ENCODE measurements at places on chromosomes 3 and 15.

DNA sequence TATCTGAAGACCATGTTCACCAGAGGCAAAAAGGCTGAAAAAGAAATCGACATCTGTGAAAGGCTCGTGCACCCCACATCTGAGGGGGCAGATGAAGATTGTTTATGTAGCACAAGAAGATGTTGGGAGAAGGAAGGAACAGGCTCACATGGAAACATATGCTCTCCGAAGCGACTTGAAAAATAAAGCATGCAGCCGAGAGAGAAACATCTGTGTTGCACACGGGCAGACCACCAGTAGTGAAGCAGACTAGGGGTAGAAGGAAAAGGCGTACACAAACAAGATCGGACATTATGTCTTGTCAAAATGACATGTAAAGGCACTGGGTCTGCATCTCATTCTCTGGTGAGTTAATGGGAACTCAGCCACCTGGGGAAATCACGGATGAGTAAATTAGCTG lies 356.5 kb downstream of the ZIC4 start:
- no peak for DNase-seq

DNA sequence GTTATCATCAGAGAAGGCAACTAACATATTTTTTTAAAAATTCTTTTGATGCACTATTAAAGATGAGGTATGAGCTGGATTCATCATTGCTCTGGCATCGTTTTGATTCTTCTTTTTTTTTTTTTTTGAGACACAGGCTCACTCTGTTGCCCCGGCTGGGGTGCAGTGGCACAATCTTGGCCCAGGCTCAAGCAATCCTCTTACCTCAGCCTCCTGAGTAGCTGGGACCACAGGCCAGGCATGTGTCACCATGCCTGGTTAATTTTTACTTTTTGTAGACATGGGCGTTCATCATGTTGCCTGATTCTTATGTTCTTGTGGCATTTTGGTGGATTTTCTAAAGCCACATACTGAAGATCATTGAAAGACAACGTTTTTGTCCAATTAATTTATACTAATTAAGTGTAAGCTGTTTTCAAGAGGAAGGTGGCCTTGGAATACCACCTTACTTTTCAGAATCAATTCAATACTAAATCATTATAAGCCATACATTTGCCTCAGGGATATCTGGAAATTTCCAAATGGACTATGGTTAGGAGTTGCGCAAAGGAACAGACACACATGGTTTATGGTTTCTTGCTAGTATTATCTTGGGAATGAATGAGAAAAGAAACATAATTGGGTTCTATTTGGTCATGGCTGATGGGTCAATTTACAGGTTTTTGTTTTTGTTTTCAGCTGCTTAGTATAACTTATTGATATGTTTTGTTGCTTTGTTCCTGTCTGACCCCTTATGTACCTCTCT lies 22.8 kb downstream of the SLC28A2 start:
- no peak for DNase-seq

- no peak for DNase-seq
Observed at GRCh38 chr3:55852326-55852725, 365.2 kb upstream of the WNT5A start.

- DNase-seq: peak; percentile 73
Observed at GRCh38 chr3:30658328-30659052, 52.1 kb downstream of the TGFBR2 start.

GRCh38 chr3:127441764-127442163 lies 148.8 kb downstream of the TPRA1 start:
- no peak for DNase-seq

- DNase-seq: no peak
Observed at GRCh38 chr3:172537507-172538158, 14.4 kb upstream of the TNFSF10 start.

DNA sequence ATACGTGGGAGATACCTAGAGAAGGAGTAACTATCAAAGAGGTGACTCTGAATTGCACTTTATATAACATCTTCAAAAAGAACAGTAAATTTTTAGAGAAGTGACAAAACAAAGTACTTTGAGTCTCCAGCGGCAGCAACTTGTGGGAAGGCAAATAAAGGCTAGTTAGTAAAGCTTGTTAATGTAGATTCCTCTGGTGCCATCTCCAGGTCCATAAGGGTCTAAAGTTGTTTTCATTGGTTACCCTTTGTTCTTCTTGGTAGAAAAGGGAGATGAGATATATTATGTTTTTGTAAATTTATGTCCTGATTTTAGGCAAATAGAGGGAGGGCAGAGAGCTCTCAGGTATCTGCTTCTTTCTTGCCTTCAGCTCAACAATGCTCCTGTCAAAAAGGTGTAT lies 161.6 kb downstream of the MYRIP start:
- no peak for DNase-seq

GRCh38 chr15:22839046-22839695 lies 705 bp downstream of the NIPA2 start:
- peak; percentile 20 for DNase-seq

DNA sequence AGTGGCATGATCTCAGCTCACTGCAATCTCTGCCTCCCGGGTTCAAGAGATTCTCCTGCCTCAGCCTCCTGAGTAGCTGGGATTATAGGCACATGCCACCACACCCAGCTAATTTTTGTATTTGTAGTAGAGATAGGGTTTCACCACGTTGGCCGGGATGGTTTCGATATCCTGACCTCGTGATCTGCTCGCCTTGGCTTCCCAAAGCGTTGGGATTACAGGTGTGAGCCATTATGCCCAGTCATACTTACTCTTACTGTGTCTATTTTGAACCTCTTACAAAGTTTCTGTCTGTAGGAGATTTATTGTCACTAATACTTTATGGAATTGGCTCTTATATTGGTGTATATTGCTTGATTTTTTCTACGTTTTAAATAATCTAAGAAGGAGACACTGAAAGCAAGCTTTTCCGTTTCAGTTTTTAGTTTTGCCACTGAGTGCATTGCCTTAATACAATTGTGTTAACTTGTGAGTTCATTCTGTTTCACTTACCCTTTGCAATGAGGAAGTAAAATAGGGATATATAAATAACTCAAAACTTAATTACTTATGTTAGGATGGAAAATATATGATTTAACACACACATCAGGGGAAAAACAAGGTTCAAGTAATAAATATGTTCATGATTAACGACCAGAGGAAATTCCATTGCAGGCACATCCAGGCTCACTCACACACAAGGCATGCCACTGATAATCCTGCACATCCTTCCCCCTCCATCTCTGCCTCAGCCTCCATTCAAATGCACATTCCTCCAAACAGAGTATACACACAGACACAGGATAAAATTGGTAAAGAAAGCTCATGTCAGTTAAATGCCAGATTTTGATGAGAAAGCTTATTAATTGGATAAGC lies 279.3 kb upstream of the RASGRP1 start:
- DNase-seq: peak; percentile 69

GRCh38 chr3:119783883-119784282 lies 2.0 kb downstream of the NR1I2 start:
- DNase-seq: peak; percentile 11

DNA sequence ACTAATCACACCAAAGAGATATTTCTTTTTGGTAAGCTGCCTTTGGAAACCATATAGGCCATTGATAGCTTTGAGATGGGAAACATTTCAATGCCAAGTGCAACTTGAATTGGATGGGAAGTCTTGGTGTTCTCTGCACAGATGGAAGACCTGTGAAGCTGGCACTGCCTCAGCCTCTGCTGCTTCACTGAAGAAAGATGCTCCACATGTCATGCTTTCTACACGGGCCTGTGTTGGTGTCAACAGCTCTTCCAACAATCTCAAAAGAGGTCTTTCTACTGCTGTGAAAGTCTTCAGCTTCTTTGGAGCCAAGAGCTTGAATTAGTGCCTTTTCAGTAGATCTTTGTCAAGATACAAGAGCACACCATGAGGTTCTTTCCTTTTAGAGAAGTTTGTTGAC lies 169.0 kb downstream of the SPATA16 start:
- no peak for DNase-seq

DNA sequence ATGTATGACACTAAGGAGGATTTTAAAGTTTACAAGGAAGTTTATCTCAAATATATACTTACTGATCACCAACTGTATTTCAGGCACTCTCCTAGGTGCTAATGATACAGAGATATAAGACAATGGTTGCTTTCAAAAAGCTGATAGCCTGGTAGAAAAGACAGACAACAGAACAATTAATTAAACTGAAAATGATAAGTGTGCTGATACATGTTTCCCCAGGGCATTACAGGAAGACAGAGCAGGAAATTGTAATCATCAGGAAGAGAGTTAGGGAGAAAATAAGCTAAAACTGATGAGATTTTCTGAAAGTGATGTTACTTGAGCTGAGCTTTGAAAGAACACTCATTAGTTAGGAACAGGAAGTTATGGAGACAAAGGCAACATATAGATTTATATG lies 229.7 kb downstream of the RSRC1 start:
- no peak for DNase-seq

DNA sequence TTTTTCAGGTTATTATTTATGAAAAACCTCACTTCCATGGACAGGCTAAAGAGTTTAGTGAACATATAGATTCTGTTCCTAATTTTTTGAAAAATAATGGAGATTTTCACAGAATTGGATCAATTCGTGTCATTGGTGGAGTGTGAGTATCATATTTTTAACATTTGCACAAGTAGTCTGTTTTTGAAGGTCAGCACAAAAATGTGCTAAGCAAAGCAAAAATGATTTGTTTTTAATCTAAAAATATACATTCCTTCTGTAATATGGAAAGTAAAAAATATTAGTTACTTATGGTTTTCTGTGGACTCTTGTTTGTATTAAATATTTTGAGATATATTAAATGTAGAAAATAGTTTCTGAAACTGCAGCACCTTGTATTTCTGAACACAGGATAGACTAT lies 71.0 kb downstream of the CRYBG3 start:
- no peak for DNase-seq

GRCh38 chr15:62279041-62279440 lies 114.0 kb upstream of the C2CD4B start:
- no peak for DNase-seq

DNA sequence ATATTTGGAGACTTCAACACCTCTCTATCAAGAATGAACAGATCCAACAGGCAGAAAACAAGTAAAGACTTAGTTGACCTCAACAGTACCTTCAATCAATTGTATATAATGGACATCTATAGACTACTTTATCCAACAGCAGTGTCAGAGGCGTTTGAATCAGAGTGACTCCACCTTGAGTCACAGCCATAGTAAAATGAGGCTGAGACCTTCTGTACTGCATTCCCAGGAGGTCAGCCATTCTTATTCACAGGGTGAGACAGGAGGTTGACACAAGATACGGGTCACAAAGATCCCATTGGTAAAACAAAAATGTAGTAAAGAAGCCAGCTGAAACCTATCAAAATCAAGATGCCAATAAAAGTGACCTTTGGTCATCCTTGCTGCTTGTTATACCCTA lies 299.8 kb downstream of the CNTN3 start:
- no peak for DNase-seq

GRCh38 chr15:34952481-34952880 lies 17.1 kb downstream of the AQR start:
- DNase-seq: peak; percentile 13

DNA sequence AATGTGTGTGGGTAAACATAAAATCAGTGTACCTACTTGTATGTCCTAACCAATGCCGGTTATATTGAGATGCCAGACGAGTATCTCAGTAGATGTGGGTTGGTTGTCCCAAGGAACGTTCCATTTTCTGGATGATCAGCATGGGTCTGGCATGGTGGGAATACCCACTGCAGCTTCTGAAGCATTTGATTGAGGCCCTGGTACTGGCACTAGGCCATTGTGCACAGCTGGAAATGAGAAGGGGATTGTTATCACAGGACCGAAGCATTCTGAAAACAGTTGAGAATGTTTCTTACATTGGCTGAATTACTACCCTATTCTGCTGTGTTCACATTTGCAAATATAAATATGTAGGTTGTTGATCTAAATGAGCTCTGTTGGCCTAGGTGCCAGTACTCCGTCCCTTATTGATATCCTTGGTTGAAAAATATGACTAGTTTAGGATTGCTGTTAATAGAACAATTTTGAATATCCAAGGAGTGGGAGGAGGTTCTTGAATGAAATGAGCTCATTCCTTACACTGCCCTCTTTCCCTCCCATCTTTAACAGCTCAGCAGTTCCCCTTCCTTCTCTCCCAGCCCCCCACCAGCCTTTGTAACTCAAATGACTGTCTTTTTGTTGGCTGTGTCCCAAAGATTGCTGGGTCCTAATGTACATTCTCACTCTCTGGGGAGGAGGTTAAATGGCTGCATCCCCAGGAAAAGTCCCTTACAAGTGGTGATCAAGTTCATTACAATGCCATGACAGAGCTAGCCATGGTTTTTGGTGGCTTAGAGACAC lies 293.3 kb upstream of the TPM1 start:
- DNase-seq: no peak

GRCh38 chr15:80010131-80010673 lies 39.2 kb upstream of the BCL2A1 start:
- DNase-seq: peak; percentile 16

DNA sequence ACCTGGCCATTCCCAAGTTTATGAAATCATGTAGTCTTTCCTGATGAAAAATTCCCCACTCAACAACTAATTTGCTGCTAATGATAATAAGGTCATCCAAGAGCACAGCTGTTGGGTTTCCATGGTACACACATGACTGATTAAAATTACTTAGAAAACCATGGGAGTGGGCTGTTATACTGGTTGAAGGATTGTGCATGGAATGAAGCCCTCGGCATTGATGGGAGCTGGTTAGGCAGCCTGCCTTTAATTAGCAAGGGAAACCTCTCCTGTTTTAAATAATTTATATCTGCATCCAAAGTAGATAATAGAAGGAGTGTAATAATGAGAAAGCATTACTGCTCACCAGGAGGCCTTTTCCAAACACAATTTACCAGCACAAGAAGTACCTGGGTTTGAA lies 235.1 kb upstream of the CFAP20DC start:
- no peak for DNase-seq

DNA sequence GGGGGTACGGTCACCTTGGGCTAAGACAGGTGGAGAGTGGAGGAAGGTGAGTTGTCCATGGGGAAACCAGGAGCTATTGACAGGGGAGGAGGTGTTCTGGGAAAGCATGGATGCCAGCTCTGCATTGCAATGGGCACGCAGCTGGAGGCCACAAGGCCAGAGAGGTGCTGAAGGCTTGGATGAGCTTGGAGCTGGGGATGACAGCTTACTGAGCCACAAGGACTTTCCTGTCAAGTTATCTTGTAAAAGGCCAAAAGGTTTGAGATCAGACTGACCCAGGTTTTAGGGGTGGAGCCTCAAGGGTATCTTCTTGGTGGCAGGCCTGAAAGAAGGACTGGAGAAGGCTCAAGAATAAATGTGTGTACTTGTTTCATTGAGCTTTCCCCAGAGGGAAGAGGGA lies 115.2 kb downstream of the ASB7 start:
- no peak for DNase-seq

GRCh38 chr15:92365906-92366305 lies 27.8 kb upstream of the ST8SIA2 start:
- DNase-seq: no peak

GRCh38 chr3:52149726-52150125 lies 4.5 kb downstream of the POC1A start:
- no peak for DNase-seq

- no peak for DNase-seq
Observed at GRCh38 chr3:141455603-141456300, 31.1 kb upstream of the RASA2 start.

DNA sequence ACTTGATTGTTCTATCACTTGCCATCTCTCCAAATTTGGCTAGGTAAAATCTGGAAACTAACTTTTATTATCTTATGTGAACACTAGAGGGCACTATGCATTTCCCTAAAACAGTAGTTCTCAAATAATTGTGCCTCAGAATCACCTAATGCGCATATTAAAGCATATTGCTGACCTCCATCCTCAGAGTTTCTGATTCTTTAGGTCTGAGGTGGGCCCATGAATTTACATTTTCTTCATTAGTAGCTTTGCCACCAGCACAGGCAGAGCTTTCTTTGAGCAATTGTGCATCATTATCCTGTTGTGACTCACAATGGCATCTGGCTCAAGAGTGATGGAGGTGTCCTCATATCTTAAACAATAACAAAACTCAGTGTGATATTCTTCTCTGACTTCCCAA lies 17.5 kb upstream of the BCHE start:
- DNase-seq: peak; percentile 38

All from fibroblast of pulmonary artery (primary cell).